ENCODE measurements at places on chromosomes 12 and 14.

DNA sequence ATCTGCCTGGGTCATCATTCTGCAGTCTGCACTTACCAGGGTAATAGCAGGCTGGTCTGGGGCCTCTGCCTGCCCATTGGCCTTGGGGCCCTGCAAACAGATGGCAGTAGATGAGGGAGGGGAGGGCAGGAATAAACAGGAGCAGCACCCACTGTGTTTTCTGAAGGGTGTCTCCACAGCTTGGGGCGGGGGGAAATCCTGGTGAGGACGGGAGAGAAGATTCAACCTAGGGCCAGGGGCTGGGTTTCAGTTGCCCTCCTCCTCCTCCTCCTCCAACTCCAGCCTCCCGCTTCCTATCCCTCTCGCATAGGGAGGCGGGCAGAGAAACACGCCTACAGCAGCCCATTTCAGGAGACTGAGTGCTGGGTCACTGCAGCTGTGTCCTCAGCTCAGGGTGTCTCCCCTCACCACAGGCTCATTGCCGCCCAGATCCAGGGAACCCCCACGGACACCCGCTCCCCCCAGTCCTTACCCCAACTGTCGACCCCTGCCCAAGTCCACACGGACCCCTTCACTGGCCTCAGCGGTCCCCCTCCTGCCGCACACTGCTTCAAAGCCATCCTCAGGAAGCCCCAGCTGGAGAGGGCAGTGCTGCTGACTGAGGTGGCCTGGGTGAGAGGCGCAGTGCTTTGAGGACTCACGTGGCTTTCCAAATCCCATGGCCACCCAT is 9.1 kb upstream of the KRT80 start:
- no peak for DNase-seq

GRCh38 chr12:121581686-121582429 is 1.0 kb upstream of the KDM2B start:
- DNase-seq = no peak

DNA sequence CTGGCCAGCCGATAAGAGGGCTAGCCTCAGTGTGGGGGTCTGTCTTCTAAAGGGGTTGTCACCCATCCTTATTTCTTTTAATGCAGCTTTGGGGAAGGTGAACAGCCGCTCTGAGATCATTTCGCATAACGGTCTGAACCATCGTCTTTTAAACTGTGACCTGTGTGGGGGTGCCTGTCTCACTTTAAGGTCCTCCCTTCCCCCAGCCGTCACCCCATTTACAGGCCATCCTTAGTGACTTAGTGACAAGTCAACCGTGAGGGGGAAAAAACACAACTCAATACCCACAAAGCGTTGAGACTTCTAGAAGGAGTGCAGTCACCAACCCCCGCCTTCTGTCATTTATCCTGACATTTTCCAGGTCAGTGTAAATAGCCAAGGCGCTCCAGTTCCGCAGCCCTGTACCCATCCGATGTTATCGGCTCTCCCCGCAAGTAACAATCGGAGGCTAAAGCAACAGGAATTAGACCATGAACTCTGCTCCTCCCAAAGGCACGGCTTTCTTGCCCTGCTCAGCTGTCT is 505 bp upstream of the DENND5B start:
- no peak for DNase-seq

- no peak for DNase-seq
Measured at GRCh38 chr14:49853572-49854375, 1.2 kb upstream of the NEMF start.

GRCh38 chr12:88181881-88182280 is 39.8 kb downstream of the TMTC3 start:
- no peak for DNase-seq

All from NCI-H1417 treated with DMSO at 0.1 percent for 48 hours (cell line).